IPS DF 6.9 (cell line): ENCODE measurements at places on chromosomes 1 and 21.

DNA sequence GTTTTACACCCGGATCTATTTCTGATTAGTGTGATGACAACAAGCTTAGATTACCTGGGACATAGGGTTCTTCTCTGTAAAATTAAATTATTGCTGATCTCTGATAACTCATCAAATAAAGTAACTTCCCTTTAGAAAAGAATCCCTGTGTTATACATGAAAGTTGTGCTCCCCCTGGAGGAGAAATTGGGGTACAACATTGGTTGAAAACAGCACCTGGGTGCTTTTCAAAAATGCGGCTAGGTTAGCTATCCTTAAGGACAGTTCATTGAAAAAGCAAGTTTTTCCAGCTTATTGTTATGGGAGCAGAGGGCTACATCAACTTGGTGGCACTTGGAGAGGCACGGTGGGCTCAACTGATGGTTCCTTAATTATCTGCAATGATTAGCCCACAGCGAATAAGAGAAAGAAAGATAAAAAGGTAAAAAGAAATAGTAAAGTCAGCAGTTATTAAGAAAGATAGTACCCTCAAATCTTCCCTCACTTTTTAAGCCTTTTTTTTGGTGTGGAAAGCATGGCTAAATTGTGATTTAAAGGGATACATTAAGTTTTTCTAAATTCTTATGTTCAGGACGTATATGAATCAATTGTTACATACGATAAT is 97.8 kb downstream of the FMN2 start:
- DNase-seq = peak; percentile 37

DNA sequence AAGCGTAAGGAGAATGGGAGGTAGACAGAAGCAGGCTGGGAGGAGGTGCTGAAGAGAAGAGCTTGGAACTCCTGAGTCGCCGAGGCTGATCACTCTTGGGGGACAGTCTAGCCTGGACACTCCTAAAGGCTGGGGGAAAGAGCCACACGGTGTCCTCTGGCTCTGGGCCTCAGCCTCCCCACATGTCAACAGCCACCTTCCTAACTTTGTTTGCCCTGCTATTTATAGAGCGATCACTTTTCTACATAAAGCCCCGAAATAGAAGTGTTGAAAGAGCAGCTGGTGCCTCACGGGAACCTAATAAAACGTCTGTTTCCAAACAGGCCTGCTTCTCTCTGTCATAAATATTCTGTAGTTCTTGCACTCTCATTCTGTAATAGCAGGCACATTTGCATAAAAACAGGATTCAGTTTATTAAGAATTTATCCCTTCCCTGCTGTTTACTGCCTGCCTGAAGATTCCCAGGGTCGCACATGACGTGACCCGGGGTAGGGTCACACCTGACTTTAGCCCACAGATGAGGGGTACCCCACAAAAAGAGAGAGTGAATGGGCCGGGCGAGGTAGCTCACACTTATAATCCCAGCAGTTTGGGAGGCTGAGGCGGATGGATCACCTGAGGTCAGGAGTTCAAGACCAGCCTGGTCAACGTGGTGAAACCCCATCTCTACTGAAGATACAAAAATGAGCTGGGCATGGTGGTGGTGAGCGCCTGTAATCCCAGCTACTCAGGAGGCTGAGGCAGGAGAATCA is 212.5 kb downstream of the TOMM20 start:
- DNase-seq = no peak

- no peak for DNase-seq
Observed at GRCh38 chr1:9150582-9151327, 21.9 kb upstream of the GPR157 start.

- DNase-seq = peak; percentile 74
Observed at GRCh38 chr1:96596226-96596922, 125.2 kb upstream of the PTBP2 start.

DNA sequence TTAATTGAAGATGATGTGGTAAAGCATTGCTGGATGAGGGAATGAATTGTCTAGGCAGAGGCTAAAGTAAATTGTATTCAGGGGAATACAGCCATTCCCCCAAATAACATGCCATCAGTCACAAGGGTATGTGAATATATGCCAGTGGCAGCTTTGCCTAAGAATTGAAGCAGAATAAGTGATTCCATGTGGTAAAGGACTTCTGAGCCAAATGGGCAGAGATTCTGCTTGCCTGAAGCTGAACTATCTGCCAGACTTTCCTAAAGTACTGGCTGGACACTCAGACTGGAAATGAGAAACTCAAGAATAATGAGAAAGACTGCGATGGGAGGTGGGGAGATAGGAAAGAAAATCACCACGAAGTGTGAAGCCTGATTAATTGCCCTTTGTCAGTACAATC is 2.4 kb downstream of the LIX1L start:
- no peak for DNase-seq

DNA sequence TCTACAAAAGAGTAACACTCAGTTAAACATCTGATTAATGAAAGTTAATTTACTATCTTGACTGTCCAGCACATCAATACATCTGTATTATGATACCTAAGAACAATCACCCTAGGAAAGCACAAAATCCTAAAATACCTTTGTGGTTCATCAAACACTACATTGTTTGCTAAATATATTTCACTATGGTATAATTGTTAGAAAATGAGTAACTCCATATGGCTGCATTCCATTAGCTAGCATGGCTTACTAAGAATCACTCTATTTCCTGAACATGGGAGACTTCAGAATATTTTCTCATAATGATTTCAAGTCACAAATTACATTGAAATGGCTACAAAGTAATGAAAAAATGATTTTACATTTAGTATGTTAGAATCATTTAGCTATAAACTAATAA is 12.5 kb downstream of the TRMT1L start:
- no peak for DNase-seq

- no peak for DNase-seq
Observed at GRCh38 chr1:220430586-220430985, 97.3 kb upstream of the MARK1 start.

DNA sequence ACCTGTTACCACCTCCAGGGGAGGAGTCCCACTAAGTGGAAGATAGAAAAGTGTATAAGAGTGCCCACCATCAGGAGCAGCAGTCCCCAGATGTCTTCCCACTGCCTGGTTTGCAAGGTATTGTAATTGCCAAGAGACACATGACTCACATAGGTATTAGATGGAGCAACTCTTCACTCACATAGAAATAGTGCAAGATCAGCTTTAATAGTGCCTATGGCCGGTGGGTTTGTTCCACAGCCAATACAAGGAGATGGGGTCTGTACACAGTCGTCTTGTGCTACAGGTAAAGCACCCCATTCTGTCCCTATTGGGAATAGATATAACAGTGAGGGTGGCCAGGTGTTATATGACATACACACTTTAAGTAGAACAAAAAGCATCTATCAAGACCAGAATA is 18.6 kb upstream of the GBP5 start:
- DNase-seq = no peak

DNA sequence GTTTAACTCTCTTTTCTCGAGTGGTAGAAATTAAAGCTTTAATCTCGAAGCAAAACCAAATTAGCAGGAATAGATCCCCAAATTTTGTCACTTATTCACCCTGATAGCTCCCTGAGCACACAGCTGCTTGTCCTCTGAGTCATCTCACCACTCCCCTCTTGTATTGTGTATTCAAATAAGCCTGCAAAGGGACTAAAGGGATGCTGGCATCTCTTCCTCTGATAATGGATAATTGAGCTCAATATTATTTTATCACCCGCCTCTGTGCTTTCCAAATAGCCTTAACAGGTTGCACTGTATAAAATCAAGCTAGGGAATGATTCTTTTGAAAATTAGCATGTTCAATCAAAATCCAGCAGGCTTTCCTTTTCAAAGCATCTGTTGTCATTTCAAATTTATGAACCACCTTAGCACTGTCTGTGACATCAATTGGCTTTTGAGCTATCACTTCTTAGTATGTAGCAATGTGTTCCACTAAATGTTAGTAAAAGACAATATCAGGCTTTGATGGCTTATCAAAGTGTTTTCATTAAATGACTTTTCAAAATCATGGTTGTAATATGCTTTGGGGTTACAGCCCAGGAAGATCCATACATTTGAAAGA is 561.6 kb downstream of the PLA2G4A start:
- DNase-seq = no peak

GRCh38 chr21:24955275-24955961 is 651.9 kb downstream of the MRPL39 start:
- DNase-seq = no peak

DNA sequence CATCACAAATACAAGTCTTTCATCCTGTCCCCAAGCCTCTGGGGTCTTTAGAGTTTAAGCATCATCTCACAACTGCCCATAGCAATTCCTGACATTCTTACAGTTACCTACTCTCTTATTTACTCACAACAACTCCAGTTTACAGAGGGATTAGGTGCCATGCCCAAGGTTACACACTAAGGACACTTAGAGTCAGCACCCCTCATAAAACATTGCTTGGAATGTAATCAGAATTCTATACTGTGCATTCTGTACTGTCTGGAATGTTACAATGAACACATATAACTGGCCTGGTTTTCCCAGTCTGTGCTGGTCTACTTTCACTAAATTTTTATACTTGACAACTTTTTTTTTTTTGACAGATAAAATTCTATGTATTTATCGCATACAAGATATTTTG is 14.5 kb upstream of the RBM15 start:
- no peak for DNase-seq

GRCh38 chr1:203422656-203423055 is 53.0 kb upstream of the PRELP start:
- DNase-seq = no peak

DNA sequence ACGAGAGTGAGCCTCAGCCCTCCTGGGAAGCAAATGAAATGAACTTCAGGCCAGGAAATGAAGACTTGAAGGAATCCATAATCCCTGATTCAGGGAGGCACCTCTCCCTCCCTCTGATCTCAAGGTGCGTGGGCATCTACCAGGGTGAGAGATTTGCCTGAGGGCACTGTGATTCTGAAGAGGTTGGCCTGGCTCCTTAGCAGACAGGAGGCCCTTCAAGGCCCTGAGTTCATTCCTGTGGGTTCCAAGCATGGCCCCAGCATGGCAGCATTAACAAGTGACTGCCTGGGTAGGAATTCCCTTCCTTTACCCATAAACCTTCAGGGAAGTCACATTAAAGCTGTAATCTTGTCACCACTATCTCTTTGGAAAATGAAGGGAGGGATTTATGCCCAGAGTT is 29.8 kb upstream of the IFNGR2 start:
- no peak for DNase-seq

DNA sequence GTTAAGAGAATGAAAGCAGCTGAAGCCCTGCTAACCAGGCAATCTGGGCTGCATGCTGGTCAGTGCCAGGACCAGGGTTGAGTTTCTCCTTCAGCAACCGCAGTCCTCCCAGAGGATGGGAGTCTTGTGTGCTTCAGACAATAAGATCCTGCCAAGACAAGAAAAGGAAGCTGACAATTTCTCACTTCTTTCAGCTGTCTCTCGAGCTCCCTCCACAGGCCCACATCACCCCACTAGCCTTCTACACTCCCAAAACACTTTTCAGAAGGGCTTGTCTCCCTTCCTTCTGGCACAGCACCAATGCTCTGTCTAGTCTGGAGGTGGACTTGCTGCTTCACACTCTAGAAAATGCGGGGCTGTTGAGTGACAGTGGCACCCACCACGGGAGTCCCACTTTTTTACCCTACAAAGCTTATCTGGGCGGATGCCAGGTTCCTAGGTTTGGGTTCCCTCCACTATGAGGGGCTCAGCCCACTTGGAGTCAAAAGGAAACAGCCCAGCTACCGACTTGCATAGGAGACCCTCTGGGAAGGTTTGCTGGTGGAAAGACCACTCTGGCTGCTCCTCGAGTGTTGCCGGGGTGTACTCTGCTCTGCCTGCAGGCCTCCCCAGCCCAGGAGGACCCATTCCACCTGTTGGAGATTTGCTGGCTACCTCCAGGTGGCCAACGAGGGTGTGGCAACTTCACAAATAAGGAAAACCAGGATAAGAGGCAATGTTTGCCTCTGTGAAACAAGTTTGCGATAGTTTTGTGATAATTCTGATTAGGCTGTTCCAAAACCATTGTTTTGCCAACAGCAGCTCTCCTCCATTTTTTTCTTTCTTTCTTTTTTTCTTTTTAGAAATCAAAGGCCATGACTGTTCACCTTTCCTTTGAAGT is 68.9 kb downstream of the TENT5C start:
- no peak for DNase-seq

DNA sequence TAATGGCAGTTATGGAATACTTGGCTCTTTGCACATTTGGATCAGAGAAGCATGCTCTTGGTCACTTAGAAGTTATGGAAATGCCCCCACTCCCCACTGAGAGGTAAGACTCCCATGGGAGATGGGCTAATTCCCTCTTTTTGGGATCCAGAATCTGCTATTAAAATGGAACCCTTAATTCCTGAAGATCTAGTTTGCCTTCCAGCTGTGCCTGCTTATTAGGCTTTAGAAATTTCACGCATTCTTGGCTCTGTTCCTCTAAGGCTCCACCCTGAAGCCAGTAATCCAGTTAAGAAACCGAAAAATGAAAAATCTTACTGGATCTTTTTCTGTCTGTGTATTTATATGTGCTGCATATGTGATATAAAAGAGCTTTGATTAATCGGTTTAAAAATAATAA is 76.7 kb downstream of the USH2A start:
- DNase-seq = no peak

GRCh38 chr1:59750328-59751003 is 64.3 kb upstream of the HOOK1 start:
- DNase-seq = no peak

GRCh38 chr1:1069056-1069710 is 4.9 kb downstream of the RNF223 start:
- DNase-seq = no peak
